Adipose tissue (tissue), 3 donors: ENCODE measurements at places on chromosomes 4 and X. TPM values are rescaled to one million over a fixed set of nuclear protein-coding genes. Genes with fewer than 3 reads are reported as not detected.

Gene CNKSR2
- 0.47 TPM for polyA plus RNA-seq

Gene XAGE2
- not detected for polyA plus RNA-seq

Gene SSX2B
- polyA plus RNA-seq = not detected

Gene KLHL5
- 23.5 TPM for polyA plus RNA-seq

Gene ZAR1
- polyA plus RNA-seq = not detected

Gene APELA
- not detected for polyA plus RNA-seq
